NCI-H2029 treated with DMSO at 0.1 percent for 48 hours (cell line): ENCODE measurements at places on chromosomes 6 and 20.

- DNase-seq, result no peak
Observed at GRCh38 chr6:5767471-5767870, 239.3 kb downstream of the NRN1 start.

DNA sequence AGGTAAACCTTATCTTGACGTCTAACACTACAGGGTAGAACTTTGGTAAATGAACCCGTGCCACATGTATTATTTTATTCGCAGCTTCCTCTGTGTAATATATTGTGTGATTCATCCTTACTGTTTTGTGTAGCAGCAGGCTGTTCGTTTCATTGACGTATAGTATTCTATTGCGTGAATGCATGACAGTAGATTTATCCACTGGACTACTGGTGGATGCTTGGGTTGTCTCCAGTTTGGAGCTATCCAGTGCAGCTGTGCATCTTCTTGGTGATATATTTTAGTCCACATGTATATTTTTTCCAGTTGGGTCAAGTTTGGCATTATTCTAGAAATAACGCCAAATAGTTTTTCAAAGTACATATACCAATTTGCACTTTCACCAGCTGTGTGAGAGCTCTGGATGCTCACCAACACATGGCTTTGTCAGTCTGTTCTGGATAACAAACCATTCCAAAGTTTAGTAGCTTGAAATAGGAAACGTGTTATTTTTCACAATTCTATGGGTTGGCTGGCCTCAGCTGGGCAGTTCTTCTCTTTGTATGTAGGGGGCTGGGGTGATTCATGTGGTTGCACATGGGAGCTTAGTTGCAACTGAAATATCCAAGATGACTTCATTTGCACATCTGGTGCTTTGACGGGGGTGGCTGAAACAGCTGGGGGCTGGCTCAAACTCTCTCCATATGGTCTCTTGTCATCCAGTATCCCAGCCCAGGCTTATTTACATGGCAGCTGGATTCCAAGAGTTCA lies 9.3 kb downstream of the ECT2L start:
- DNase-seq, result no peak

GRCh38 chr6:127904160-127904559 lies 3.3 kb upstream of the THEMIS start:
- DNase-seq, result no peak

DNA sequence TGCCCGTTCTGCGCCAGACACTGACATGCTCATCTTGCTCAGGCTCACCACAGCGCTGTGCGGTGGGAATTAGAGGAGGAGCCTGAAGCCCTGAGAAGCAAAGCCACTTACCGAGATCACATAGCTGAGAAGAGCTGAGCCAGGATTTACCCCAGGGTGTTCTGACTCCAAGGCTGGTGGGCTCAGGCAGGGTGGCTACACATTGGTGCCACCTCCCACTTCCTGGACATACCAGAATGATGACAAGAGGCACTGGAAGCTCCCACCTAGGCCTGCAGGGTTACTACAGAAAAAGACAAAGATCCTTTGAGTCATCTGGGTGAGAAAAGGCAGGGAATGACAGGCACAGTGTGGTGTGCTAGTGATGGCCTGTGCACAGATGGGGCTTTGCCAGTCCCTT lies 24.4 kb upstream of the FKBP1A start:
- no peak for DNase-seq

GRCh38 chr20:1118336-1119127 lies at the start of gene PSMF1:
Gene PSMF1 (plus strand): TSS chr20:1118602. CDS start chr20:1118774, 172 bp downstream.
- DNase-seq, result peak; percentile 70

DNA sequence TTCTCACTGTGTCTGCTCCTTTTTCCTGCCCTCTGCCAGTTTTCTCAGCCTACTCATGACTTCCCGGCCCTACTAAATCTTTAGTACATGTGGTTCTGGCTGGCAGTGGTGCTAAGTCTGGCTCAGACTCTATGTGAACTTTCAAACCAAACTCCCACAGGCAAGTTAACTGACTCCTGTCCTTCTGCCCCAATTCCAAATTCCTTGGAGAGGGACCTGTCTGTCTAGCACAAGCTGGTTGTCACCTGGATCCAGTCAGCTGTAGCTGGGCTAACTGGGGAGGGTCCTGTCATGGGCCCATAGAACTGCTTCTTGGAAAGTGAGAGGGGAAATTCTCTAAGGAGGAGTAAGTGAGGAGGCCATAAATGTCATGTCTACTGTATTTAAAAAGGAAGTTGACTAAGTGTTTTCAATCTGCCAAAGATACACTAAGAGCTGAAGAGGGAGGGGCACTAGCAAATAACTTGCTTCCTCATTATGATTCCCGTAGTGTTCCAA lies 240.1 kb downstream of the KCNQ5 start:
- DNase-seq, result no peak

DNA sequence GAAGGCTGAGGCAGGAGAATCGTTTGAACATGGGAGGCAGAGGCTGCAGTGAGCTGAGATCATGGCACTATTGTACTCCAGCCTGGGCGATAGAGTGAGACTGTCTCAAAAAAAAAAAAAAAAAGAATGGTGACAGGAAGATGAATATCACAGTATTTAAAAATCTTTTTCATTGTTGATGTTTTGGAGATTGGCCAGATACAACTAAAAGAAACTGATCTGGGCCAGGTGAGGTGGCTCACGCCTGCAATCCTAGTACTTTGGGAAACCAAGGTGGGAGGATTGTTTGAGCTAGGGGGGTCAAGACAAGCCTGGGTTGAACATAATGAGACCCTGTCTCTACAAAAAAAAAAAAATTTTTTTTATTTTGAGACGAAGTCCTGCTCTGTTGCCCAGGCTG lies 52.1 kb downstream of the TRAF3IP2 start:
- peak; percentile 46 for DNase-seq

DNA sequence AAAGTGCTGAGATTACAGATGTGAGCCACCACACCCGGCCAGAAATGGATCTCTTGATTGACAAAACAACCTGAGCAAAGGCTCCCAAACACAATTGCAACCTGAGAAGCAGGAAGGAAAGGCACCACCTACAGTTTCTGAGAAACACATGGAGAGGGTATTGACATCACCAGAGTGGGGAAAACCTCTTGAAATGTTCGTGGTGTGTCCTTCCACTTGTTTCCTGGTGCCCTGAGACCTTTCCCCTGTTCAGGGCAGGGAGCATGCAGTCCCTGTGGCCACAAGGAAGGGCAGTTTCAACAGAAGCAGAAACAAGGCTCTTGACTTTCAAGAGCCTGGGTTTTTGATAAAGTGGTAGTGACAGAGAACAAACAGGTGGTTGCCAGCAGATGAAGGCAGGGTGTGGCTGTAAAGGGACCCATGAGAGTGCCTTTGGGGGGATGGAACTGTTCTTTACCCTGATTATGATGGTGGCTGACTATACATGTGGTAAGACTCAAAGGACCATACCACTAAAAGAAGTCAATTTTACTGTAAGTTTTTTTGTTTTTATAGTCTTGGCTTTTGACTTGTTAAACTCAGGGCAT lies 3.2 kb upstream of the BPIFA1 start:
- DNase-seq, result peak; percentile 89

DNA sequence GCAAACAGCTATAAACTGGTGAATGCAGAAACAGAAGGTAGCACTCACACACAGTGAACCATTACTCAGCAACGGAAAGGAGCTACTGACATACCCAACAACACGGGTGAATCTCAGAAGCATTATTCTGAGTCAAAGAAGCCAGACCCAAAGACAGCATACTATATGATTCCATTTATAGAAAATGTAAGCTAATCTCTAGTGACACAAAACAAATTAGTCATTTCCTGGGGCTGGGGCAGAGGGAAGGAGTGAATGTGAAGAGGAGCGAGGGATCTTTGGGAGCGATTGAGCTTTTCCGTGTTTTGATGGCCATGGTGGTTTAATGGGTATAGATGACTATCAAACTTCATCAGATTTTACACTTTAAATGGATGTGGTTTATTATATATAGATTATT lies 614.6 kb downstream of the DHX35 start:
- no peak for DNase-seq

DNA sequence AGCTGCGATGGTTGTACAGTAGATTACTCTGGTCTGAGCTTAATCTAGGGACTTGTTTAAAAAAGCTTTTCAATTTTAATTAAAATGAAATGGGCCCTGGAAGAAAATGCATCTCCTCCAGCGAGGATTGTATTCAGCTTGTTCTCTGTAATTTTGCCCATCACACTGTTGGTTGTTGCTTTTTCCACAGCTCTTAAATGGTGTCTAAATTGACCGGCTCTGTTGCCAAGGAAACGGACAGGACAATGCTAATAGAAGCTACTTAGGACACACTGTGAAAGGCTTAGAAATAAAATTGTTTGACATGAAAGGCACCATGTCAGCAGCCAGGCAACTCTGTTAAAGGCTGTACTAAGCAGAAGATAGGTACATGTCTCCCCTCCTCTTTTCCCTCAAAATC lies 116.7 kb upstream of the NRSN1 start:
- DNase-seq, result no peak

- no peak for DNase-seq
Observed at GRCh38 chr6:157766901-157767774, 55.9 kb upstream of the SNX9 start.

DNA sequence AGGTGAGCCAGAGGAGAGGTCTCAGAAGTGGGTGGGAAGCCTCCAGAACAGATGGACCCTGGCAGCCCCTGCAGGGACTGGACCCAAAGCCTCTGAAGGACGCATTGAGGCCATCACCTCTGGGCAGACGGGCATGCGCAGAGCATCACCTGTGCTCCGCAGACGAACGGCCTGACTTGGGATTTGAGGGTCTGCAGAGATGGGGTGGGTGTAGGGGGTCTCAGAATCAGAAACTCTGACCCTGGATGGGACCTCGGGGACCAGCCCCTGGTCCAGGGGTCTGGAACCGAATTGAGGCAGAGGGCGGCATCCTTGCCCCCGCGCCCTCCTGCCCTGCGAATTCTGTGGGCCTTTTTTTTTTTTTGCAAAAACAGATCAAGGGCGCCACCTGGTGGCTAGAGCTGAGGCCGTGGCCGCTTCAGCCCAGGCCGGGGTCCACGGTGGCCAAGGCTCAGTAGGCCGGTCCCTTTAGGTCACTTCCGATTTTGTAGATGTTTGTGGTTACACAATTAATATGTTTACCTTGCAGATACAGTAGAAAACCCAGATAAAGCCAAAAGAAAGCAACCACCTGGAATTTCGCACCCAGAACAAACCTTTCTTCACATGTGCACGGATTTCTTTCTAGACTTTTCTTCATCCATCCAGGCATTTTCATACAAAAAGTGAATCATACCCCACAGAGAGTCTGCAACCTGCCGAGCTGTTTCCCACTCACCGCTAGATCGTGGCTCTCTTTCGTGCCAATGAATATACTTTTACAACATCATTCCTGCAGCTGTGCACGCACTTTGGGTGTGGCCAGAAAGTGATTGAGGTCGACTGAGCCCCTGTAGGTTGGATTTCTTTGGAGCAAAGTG lies 25.9 kb downstream of the ZBP1 start:
- peak; percentile 6 for DNase-seq

DNA sequence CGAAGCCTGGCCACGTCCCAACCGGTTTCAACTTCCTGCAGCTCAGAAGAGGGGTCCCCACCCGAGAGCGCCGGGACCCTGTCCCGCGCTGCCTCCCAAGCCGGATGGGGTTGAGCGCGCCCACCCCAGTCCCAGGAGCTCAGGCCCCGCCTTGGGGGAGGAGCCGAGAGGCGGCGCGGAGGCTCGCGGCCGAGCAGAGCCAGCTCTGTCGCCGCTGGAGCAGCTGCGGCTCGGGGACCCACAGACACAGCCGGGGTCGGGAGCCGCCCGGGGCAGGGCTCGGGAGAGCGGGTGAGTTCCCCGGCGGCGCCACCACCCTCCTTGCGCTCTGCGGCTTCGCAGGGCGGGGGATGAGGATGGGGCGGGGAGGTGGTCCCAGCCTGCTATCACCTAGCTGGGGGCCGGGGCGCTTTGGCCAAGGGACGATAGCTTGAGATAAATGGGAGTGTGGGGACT lies at the start of gene PPP1R16B:
TSS of gene PPP1R16B (plus strand) at position 196 of the 456 bp plus-strand sequence. CDS start 30,229 bp downstream, outside the sequence.
- DNase-seq, result no peak

- DNase-seq, result peak; percentile 43
Observed at GRCh38 chr6:112331306-112331705, 15.8 kb upstream of the RFPL4B start.

DNA sequence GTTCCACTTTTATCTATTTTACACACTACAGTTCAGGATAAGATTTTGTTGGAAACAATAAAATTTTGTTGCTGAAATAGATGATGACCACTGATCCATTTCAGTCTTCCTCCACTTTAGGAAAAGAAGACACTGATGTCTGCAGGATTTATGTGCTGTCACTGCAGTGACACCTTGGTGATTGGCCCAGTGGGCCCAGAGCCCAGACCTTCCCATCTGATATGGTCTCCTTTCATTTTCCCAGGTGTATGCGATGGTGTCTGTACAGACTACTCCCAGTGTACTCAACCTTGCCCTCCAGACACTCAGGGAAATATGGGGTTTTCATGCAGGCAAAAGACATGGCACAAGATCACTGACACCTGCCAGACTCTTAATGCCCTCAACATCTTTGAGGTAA lies 19.6 kb upstream of the ADGRF4 start:
- DNase-seq, result no peak

GRCh38 chr6:25620391-25620790 lies 31.6 kb upstream of the SCGN start:
- no peak for DNase-seq

GRCh38 chr6:49052901-49053300 lies 410.2 kb downstream of the MMUT start:
- DNase-seq, result no peak

DNA sequence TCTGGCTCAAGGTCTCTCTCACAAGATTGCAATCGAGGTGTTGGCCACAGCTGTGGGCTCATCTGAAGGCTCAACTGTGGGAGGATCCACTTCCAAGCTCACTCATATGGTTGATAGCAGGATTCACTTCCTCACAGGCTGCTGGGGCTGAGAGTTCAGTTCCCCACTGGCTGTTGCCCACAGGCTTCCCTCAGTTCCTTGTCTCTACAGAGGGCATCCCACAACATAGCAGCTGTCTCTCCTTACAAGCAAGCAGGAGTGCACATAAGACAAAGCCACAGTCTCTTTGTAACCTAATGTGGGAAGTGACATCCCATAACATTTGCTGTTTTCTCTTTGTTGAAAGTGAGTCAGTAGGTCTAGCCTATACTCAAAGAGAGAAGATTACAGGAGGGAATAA lies 14.0 kb downstream of the SPATS1 start:
- DNase-seq, result no peak

GRCh38 chr6:144820270-144820669 lies 535.1 kb downstream of the UTRN start:
- no peak for DNase-seq

DNA sequence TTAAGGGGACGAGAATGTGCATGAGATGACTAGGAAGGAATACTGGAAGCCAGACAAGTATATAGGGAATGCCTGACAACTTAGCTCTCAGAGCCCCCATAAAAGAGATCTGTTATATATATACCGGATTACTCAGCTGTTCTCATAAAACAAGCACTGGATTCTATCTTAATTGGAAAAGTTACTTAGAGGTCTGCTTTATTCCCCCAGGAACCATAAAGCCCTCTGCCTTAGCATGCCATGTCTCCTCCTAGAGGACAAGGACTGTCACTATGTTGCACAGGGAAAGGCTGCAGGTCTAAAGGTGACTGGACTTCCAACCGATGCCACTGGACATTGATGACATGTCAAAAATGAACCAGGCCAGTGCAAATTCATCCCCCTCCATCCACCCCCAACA lies 6.4 kb downstream of the EXOC2 start:
- DNase-seq, result no peak
